ENCODE measurements at places on chromosomes 6 and 20.

DNA sequence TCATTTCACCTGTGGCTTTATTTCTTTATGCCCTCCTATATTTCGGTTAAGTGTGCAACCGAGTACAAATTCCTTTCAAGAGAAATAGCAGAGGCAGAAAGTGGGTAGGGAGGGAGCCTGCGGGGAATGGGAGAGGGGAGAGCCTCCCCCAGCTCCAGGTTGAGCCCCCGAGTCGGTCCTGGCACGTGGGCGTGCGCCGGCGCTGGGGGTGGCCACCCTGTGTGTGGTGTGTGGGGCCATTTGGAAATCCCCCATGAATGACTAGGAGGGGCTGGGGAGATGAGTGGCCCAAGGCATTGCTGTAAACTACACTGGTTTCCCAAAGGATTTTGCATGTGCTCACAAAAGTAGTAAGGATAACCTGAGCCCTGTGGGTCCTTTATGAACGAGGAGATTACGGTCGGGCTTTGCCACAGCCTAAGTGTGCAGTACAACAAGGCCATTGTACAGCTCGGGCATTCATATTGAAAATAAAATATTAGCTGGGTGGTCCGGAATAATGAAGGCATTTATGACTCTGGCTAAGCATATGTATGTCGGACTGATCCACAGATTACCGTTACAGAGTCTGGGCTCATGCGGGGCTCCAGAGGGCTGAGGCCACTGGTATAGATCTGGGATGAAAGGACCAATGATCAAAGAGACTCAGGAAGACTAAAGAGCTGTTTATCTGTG lies 84.5 kb upstream of the RALGAPA2 start:
- DNase-seq = no peak

DNA sequence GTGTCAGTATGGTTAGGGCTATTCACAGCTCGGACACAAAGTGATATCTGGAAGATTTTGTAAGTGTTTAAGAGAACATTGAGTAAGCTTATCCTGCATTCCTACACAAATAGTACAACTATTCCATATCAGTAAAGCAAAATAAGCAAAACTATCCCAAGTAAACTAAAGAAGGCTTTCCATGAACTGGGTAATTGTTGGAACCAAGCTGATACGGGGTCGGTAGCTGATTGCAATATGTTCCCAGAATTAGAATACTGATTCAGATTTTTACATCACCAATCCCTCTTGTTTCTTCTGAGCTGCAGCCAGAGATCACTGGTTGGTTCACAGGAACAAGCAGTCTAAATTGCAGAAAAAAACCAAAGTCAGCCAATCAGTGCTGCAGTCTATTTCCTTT lies 54.1 kb downstream of the CDS2 start:
- DNase-seq = no peak

DNA sequence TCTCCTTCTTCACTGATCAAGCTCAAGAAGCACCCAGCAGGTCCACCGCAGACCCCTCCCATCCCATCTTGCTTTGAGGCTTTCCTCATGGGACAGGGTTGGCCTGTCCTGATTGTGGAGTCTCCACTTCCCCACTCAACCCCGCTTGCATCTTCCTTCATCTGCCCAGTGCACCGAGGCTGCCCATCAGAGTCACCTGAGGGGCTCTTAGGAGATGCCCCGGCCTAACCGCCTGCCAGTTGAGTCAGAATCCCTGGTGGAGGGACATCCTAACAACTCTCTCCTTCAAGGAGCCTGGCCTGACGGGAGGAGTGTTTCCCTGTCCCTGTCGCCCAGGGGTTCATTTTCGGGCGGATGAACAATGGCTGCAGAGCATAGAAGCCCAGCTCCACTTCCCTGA lies 46.1 kb downstream of the RBM38 start:
- no peak for DNase-seq

GRCh38 chr6:137728386-137729349 lies 138.4 kb upstream of the TNFAIP3 start:
- DNase-seq = no peak

GRCh38 chr6:33695451-33695887 lies 16.0 kb downstream of the UQCC2 start:
- no peak for DNase-seq

DNA sequence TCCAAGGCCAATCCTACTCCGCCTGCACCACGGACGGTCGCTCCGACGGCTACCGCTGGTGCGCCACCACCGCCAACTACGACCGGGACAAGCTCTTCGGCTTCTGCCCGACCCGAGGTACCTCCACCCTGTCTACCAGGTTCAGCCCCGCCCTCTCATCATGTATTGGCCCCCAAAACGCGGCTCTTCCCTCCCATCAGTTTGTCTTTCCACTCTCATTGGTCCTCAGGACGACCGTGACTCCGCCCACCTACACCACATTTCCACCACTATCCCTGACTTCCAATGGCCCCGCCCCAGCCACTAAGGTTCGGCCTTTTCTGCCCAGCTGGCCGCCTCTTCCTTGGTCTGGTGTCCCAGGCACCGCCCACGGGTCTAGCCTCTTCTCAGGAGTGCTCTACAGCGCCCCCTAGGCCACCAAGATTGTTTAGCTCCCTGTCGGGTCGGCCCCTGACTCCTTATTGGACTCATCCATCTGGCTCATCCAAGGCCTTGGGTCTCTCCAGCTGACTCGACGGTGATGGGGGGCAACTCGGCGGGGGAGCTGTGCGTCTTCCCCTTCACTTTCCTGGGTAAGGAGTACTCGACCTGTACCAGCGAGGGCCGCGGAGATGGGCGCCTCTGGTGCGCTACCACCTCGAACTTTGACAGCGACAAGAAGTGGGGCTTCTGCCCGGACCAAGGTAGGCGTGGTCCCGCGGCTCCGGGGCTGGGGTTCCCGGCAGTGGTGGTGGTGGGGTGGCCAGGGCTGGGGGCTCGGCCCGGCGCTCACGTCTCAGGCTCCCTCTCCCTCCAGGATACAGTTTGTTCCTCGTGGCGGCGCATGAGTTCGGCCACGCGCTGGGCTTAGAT lies 3.1 kb downstream of the MMP9 start:
- DNase-seq = no peak

DNA sequence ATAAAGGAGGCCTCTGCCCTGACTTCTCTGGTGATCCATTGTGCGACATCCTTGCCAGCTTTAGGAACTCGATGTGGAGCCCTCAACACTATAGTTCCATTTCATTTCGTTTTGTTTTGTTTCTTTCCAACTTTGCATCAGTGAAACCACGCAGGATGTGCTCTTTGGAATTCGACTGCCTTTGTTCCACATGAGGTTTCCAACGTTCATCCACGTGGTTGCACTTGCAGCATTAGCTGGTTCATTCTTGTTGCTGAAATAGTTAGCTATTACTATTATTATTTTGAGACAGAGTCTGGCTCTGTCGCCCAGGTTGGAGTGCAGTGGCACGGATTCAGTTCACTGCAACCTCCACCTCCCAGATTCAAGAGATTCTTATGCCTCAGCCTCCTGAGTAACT lies 61.3 kb upstream of the ZNFX1 start:
- no peak for DNase-seq

DNA sequence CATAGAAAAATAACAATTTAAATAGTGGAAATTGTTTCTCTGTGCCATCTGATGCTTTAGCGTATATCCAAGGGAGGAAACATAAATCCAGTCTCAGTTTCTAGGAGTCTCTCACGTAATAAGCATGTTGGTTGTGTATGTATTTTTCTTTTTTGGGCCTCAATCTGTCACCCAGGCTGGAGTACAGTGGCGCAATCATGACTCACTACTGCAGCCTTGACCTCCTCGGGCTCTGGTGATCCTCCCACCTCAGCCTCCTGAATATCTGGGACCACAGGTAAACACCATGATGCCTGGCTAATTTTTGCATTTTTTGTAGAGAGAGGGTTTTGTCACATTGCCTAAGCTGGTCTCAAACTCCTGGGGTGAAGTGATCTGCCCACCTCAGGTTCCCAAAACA lies 78.6 kb upstream of the PLN start:
- DNase-seq = no peak

GRCh38 chr20:36607586-36608387 lies 2.2 kb downstream of the RAB5IF start:
- no peak for DNase-seq

- DNase-seq = peak; percentile 11
Measured at GRCh38 chr6:133130863-133131262, 110.3 kb upstream of the EYA4 start.

DNA sequence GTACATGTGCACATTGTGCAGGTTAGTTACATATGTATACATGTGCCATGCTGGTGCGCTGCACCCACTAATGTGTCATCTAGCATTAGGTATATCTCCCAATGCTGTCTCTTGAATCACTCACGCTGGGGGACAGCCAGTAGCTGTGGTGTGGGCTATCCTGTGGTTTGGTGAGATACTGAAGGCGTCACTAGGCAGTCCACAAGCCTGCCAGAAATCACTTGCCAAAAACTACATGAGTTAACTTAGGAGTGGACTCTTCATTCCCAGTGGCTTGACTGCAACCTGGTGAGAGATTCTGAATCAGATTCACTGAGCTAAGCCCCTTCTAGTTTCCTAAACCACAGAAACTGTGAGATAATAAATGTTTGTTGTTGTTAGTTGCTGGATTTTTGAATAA lies 191.3 kb downstream of the TSHZ2 start:
- DNase-seq = no peak

DNA sequence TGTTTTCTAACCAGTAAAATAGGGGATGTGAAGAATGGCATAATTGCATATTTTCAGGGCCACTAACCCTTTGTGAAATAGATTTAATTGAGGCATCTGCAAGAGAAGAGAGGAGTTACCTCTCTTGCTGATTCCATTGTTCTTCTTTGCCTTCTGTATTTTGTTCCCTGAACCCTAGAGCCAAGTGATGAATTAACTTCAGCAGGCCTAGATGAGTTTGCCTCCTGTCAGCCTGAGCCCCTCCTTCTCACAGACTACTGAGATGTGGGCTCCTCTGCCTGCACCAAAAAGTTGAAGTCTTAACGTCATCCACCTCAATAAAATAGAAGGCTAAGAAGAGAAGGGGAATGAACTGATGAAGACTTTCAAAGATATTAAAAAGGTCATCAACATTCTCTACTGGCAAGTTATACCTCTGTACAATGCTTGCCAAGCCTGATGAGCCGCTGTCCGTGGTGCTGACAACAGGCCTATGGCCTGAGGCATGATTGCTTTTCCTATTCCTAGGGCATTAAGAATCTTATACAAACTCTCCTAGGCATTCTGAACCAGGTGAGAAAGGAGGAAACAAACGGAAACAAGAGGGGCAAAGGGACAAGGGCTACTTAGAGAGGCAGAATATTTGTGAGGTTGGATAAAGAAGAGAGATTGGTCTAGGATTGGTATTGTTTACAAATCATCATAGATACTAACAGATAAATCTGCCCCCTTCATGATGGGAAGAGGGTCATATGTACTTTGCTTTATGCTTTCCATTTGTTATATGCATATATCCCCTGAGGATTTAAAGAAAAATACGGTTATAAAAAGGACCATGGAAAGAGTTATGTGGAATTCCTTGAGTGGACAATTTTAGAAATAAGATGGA lies 46.8 kb downstream of the CD24 start:
- DNase-seq = peak; percentile 39

- DNase-seq = no peak
Measured at GRCh38 chr6:19753826-19754225, 83.3 kb upstream of the ID4 start.

DNA sequence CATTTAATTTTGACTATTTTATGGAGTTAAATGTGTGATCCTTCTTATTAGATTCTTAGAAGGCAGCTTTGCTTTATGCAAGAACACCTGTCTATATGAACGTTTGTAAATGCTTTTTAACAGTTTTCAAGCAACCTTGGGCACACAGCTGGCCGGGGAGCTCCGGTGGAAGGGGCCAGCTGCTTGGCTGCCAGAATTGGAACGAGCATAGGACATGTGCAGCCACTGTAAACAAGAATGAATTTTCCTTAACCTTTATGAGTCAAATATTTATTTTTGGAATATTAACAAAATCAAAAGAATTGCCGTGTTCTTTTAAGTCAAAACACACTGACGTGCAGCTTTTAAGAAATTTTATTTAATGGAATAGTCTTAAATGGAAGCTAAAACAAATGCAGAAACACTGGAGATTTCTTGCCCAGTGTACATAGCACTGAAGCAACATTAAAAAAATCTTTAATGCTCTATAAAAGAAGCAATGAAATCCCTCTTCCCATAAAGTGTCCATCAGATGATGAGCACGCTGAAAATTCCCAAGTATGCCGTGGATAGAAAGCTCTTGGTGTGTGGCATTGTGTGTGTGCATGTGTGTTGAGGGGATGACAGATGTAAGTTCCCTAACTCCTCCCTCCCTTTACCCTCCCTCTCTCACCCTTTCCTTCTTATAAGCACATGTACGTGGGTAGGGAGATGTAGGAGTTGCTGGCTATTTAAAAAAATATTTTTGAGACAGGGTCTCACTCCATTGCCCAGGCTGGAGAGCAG lies 208.9 kb upstream of the EXOC2 start:
- no peak for DNase-seq

- DNase-seq = no peak
Measured at GRCh38 chr6:4397307-4397706, 261.9 kb upstream of the ECI2 start.

GRCh38 chr20:1286267-1287024 lies 20.4 kb downstream of the SNPH start:
- DNase-seq = no peak

DNA sequence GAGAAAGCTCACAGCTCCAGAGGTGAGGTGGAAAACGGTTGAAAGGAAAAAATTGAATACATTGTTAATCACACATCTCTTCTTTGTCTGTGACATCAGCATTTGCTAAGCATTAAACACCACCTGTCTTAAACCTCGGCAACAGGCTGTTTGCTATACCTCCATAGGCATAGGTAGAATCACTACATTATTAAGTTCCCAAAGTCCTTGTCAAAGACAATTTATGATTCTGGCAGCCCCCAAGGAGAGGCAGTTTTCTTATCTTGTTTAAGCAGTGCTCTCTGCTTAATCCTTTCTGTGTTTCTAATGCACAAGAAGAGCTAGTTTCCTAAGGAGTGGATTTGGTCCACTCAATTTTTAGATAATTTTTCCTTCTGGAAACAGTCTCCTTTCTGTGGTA lies 249.7 kb downstream of the NKAIN2 start:
- no peak for DNase-seq

GRCh38 chr6:3208098-3208774 lies 19.2 kb downstream of the TUBB2B start:
- DNase-seq = peak; percentile 51

DNA sequence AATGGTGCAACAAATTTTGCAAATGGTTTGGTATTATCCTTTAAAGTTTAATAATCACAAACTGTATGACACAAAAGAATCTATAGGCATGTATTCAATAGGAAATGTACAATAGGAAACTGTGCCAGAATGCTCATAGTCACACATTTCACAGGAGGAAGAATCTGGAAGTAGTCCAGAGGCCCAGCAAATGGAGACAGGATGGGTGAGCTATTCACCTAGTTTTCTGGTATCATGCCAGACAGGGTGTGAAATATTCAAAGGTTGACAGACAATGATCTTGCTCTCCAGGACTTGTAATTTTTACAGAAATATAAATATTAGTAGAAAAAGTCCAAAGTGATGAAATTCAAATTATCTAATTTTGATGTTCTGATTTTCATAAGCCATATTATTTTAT lies 520.1 kb upstream of the IMPG1 start:
- DNase-seq = no peak

- DNase-seq = no peak
Measured at GRCh38 chr6:9205645-9206044, 770.3 kb upstream of the SLC35B3 start.

Data from HTR-8/SVneo (cell line).